Stimulated activated CD4-positive, alpha-beta T cell treated with anti-CD3 and anti-CD28 coated beads, Interleukin-1b, Interleukin-23, amount 100 ng/mL, for 1 hour (primary cell): ENCODE measurements at places on chromosomes 4 and X.

DNA sequence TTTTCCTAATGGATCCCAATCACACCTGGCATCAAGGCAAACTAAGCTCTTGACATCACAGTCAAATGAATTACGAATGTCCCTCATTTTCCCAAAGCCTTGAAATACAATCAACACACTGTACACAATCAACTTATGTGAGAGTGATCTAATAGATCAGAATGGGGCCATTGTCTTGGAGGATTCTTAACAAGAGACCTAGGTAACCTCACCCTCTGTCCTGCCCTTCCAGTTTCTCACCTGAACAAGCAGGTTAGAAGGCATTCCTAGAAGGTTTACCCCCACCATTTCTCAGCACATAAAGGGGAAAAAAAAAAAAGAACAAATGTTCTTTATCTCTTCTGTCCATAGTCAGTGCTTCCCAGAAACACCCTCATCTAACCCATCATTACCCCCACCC, 6.3 kb downstream of the SLC39A8 start:
- DNase-seq: no peak

DNA sequence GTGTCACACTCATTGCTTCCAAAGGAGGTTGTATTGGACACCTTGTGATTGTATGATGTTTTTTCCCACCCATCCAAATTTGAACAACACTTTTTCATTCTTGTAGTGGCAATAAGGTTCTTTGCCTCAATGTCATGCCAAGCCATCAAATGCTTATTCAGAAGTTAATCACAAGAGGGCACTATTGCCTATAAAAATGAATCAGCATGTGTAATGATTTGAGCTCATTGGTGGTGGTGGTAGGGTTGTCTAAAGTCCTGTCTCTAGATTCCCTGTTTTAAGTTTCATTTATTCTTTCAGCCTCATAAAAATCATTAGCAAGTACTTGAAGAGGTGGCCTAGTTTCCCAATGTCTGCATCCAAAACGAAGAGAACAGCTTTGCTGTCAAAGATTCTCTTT, 37.0 kb downstream of the IRS4 start:
- DNase-seq: no peak

- no peak for DNase-seq
These were observed 15.3 kb downstream of the FGFR3 start for GRCh38 chr4:1808396-1808795.

DNA sequence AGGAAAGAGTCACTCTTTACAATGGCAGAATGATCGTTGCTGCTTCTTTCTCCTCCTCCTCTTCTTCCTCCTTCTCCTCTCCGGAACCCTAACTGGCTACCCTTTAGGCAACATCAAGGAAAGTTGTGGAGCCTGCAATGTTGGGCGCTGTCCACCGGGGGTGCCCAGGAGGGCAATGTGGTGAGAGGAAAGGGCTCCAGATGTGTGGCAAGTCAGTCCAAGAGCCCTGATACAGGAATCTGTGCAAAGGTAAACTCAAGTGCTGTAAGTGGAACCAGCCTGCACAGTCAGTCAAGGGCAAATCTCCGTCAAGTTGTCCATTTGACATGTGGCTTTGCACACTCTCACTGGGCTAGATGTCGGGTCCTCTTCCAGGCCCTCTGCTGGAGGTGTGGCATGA, 2.8 kb downstream of the RTL5 start:
- no peak for DNase-seq

DNA sequence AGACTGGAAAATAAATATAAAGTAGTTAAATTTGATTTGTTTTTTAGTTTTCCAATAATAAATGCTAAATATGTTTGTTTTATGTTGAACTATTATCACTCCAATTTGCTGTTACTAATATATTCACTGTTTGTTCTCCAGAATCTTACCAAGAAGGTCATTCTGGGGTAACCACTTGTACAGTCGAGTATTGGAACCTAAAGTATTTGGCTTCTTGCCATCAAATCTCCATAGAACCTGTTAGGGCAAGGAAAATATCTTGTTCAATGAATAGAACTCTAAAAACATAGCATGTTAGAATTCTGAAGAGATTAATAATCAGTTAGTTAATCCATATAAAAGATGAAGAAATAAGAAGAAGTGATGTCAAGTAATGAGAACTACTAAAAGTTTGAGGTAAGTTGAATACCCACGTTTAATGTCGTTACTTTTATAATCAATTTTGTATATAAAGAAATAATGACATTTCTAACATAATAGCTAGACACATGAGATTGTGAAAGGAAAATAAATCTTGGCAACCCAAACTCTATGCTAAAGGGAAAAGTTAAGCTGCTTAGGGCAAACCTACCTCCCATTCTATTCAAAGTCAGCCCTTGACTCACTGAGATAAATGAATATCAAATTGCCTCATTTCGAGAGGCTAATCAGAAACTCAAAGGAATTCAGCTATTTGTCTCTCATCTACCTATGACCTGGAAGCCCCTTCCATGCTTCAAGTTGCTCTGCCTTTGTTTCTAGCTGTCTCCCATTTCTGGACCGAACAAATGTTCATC, 15.3 kb downstream of the UGT2B15 start:
- no peak for DNase-seq

DNA sequence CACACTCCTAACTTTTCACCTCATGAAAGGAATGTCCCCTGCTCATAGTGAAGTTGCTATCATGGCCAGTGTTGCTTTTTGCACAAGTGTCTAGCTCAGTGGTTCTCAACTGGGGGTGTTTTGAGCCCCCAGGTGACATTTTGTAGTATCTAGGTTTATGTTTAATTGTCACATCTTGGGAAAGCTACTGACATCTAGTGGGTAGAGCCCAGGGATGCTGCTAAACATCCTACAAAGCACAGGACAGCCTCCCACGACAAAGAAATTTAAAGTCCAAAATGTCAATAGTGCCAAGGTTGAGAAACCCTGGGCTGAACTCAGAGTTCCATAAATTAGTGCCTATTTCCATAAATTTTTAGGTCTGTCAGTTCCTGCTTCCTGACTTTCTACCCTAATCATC, 70.7 kb upstream of the HCCS start:
- no peak for DNase-seq
